CD4-positive, alpha-beta T cell treated with Interleukin-17A for 1 hour (primary cell): ENCODE measurements at places on chromosomes 13 and 19.

- peak; percentile 42 for DNase-seq
Measured at GRCh38 chr13:46492946-46493345, 60.0 kb upstream of the LRCH1 start.

- no peak for DNase-seq
Measured at GRCh38 chr13:22193070-22193469, 522.2 kb downstream of the FGF9 start.

GRCh38 chr19:12969292-12969988 is at the start of gene DAND5:
Gene DAND5, plus strand, starts transcription at chr19:12969576. Its CDS starts 85 bp downstream, at chr19:12969661.
- DNase-seq = no peak

DNA sequence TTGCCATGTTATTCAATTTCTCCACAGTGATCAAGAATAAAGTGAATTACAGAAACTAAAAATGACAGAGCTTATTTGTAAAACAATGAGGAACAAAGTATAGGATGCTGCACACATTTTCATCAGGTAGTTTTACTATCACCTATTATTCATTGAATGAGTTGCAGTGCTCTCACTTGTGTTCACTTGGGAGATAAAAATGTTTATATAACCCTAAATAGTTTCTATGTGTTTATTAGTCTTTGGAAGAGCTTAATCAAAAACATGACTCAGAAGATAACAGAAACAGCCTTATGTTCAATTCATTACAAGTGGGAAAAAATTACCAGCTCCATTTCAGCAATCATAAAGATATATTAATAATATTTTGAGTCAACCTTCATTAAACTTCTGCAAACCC is 796.2 kb downstream of the SLITRK1 start:
- DNase-seq = no peak

GRCh38 chr13:60329221-60329923 is 67.6 kb upstream of the TDRD3 start:
- peak; percentile 12 for DNase-seq
